ENCODE measurements at places on chromosomes 13 and 19. TPM values are rescaled to one million over a fixed set of nuclear protein-coding genes. Genes with fewer than 3 reads are reported as not detected.

Gene C1QTNF9
- not detected for total RNA-seq

Gene NLRP7
- total RNA-seq, result not detected

Gene CEACAM7
- 9.0 TPM for total RNA-seq

GRCh38 chr19:1252821-1253513 is 4.6 kb downstream of the MIDN start:
- peaks cover 7% of the 10 kb centered on the region for H3K4me1 ChIP-seq
- H3K27me3 ChIP-seq, result no peaks in the 10 kb centered on the region
- H3K27ac ChIP-seq, result peak overlapping the region; percentile 93
- H3K4me3 ChIP-seq, result peak overlapping the region; percentile 88
- DNase-seq, result peak; percentile 73
